ENCODE measurements at places on chromosomes 12 and 14.

DNA sequence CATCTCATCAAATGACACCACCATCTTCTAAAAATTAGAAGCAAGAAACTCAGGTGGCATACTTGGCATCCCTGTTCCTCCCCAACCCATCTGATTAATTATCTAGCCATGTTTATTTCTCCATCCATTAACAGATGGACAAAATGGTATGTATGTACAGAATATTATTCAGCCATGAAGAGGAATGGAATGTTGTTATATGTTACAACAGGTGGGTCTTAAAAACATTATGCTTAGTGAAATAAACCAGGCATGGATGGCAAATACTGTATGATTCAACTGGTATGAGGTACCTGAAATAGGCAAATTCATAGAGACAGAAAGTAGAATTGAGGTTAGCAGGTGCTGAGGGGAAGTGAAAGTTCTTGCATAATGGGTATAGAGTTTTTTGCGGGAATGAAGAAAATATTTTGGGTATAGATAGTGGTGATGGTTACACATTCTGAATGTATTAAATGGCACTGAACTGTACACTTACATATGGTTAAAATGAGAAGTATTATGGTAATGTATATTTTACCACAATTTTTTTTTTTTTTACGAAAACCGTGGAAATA is 17.5 kb downstream of the YY1 start:
- DNase-seq = no peak

DNA sequence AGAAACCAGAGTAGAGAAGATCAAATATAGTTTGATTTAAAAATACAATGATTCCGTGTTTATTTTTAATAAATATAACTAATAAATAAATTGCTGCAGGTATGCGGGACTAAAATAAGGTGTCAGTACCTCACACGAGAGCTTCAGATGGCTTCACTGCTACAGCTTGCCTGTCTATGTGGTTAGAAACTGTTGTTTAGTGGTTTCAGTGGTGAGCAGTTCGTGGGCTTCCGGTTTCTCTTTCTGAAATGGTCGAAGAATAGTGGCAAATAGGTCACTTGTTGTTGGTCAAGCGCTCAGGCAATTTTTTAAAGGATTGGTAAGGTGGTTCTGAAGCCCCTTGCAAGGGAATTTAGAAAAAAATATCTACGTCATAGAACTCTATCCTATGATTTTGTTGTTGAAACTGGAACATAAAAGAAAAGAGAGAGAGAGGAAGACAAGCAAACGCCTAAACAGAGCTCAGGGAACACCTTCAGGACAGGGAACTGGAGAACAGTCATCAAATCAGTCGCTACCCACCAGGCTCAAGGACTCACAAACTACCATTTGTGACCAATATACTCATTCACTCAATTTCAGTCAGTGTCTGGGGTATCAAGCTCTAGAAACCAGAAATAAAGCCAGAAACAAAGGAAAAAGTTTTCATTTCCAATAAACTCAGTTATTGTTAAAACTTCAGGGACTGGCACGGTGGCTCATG is 31.3 kb downstream of the GABARAPL1 start:
- no peak for DNase-seq

- no peak for DNase-seq
Observed at GRCh38 chr12:107684029-107684795, 1.4 kb upstream of the PWP1 start.

DNA sequence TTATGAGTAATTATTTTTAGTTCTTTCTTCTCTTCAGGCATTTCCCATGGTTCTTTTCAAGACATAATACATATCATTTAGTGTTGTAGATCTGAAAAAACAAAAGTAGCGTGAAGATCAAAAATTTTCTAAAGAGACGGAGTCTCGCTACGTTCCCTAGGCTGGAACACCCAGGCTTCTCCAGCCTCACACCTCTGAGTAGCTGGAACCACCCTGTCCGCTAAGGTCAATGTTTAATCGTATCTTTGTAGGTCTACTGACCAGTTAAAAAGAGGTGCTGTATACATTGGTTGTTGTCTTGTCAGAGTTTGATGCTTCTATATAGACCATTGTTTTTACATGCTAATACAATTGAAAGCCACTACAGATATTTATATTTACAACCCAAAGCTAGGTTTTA is 1.3 kb upstream of the HIF1A start:
- no peak for DNase-seq

DNA sequence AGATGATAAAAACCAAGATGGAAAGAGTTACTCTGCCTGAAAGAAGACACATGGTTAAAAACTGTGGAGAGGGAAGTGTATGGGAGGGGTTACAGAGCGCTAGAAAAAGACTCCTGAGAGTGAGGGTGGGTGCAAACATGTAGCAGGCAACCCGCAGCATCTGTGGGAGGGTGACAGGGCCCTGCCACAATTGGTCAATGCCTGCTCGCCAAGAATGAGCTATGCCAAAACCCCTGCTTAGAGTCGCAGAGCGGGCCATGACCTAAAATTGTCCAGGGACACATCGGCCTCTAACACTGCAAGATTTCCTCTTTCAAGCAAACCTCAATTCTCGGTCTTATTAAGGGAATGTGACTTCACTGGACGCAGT is 700 bp downstream of the PRKAG1 start:
- DNase-seq = no peak

DNA sequence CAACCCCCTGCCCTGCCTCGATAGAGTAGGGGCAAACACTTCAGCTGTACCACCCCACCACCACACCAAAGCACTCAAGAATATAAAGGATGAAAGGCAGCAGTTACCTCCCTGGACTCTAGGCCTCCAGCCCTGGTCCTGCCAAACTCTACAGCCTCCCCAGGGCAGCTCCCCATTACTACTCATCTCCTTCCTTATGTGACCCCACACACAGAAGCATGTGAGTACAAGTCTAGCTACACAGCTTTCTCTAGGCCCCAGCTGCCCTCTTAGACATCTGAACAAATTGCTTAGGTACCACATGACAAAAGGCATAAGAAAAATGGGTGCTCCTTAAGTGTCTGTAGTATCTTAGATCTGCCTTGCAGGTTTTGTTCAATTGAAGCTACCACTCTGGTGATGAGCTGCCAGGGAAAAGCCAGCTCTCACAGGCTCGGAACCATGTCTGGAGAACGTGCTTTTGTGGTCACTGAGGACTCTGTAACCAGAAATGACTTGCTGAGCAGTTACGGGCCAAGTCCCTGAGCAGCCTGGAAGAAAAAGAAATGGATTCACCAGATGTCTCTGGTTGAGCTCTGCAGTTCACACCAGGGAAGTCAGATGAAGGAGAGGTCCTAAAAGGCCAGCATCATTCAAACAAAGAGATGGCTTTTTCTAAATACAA is 32.8 kb downstream of the FMNL3 start:
- no peak for DNase-seq

DNA sequence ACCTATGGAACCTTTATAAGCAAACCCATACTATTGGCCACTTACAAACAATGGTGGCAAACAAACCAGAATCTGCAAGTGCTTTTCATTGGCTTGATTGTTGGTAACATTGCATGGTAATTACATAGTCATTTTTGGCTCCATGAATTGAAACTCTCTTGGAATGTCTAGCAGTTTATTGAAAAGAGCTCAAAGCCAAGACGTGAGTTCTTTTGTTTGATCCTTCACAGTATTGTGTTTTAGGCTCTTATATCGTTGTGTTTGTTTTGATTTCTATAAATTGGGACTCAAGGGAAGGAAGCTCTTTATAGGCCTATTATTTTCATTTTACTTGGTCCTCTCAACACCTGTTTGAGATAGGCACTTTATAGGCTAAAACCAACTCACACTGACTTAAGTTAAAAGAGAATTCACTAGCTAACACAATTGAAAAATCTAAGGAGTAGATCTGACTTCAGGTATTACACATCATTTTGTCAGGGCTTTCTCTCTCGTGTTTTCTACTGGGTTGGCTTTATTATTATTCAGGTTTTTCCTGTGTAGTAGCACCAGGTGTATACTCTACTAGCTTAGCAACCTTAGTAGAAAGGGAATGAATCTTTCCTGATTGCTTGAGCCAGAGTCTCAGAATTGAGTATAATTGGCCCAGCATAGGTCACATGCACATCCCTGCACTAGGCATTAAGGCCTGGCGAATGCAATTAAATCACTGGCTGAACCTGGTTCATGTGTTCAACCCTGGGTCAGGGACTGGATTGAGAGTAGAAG is 341.4 kb downstream of the RAD51B start:
- no peak for DNase-seq

- no peak for DNase-seq
Observed at GRCh38 chr12:108649669-108650068, 16.0 kb upstream of the SELPLG start.
